ENCODE measurements at places on chromosomes 2 and 18. TPM values are rescaled to one million over a fixed set of nuclear protein-coding genes. Genes with fewer than 3 reads are reported as not detected.

Gene FKBP1B
- 15.1 TPM for polyA plus RNA-seq

Gene RND3
- polyA plus RNA-seq, result 136 TPM

Gene SKA1
- 5.8 TPM for polyA plus RNA-seq

Gene RNF144A
- 0.47 TPM for polyA plus RNA-seq

Gene COL6A3
- polyA plus RNA-seq, result 964 TPM

Gene KANSL1L
- polyA plus RNA-seq, result 3.1 TPM

DNA sequence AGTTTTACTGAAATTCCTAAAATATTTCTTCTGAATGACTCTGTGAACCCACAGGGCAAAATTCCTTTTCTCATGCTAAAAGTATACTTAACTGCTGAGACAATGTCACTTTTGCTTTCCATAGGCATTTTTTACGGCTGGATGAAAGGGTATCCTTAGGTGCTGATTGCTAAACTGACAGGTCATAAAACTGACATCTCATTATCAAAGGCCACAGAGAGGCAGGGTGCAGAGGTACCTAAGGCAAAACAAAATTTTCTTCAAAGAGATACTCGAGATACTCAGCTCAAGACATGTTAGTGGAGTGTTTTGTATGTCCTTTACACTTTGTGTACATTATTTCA, 62.0 kb upstream of the WDR75 start:
- H3K36me3 ChIP-seq, result no peaks in the 10 kb centered on the region
- H3K27me3 ChIP-seq, result no peaks in the 10 kb centered on the region
- no peaks in the 10 kb centered on the region for H3K4me1 ChIP-seq
- H3K27ac ChIP-seq, result peak overlapping the region; percentile 41

DNA sequence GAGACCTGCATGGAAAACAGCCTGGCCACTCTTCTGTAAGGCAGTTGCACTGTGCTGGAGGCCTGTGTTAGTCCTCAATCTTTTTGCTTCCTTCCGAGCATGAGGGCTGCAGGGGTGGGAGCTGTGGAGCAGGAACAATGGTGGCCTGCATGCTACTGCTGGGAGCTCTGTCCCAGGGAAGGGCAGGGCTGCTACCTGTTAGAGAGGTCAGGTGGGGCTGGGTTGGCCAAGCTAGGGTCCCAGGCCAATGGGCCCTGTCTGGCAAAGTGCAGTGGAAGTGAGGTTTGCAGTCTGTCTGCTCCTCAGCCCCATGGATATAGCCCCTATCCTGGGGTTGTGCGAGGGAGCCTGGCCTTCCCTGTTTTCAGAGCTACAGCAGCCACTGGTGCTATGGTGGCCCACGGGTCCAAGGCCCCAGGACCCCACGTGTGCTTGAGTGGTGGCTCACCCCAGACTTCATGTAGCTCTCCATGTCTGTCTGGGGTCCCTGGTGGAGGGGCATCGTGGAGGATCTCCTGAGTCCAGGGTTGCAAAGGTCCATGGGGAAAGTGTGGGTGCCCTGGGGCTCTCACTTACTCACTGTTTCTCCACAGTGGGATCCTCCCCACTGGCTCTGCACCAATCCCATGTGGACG, 1212.6 kb upstream of the NXPH2 start:
- H3K27me3 ChIP-seq, result no peaks in the 10 kb centered on the region
- H3K4me1 ChIP-seq, result no peaks in the 10 kb centered on the region

GRCh38 chr2:75135776-75136400, 63.4 kb downstream of the TACR1 start:
- no peak overlapping the region for H3K4me3 ChIP-seq
- H3K27ac ChIP-seq, result no peak overlapping the region

DNA sequence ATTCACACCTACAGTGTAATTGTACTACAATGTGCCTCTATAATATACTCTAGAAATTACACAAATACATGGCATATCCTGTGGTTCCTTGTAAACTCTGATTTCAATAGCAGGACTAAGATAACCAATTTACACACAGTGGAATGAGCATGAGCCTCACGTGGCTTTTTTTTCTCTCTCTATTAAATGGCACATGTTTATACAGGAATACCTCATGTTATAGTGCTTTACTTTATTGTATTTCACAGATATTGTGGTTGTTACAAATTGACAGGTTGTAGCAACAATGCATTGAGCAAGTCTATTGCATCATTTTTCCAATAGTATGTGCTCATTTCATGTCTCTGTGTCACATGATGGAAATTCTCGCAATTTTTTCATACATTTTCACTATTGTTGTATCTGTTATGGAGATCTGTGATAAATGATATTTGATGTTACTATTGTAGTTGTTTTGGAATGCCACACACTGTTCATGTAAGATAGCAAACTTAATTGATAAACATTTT, 260.0 kb downstream of the FSIP2 start:
- H3K4me3 ChIP-seq, result no peak overlapping the region
- no peaks in the 10 kb centered on the region for H3K36me3 ChIP-seq
- H3K4me1 ChIP-seq, result no peaks in the 10 kb centered on the region
- H3K27ac ChIP-seq, result no peak overlapping the region
- no peaks in the 10 kb centered on the region for H3K27me3 ChIP-seq

GRCh38 chr2:211836409-211836808, 702.2 kb downstream of the ERBB4 start:
- no peak overlapping the region for H3K27ac ChIP-seq
- no peaks in the 10 kb centered on the region for H3K4me1 ChIP-seq
- no peak overlapping the region for H3K4me3 ChIP-seq
- H3K27me3 ChIP-seq, result no peaks in the 10 kb centered on the region

DNA sequence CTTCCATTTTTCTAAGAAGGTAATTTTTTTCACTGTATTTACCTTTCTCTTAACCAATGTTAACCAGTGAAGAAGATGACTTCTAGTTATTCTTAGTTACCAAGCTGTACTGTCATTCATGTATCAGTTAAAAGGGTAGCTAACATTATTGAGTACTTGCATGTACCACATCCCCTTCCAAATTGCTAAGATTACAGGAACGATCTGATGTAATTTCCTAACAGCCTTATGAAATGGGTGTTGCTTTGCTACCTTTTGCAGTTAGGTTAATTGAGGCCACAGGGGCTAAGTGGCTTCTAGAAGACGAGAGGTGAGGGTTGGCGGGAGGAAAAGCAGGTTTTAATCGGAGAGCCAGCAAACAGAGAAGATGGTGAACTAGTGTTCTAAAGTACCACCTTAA, 1.8 kb upstream of the SULT6B1 start:
- no peak overlapping the region for H3K4me3 ChIP-seq
- no peak overlapping the region for H3K27ac ChIP-seq
- H3K4me1 ChIP-seq, result peaks cover 2% of the 10 kb centered on the region
- no peaks in the 10 kb centered on the region for H3K27me3 ChIP-seq
- DNase-seq, result no peak

DNA sequence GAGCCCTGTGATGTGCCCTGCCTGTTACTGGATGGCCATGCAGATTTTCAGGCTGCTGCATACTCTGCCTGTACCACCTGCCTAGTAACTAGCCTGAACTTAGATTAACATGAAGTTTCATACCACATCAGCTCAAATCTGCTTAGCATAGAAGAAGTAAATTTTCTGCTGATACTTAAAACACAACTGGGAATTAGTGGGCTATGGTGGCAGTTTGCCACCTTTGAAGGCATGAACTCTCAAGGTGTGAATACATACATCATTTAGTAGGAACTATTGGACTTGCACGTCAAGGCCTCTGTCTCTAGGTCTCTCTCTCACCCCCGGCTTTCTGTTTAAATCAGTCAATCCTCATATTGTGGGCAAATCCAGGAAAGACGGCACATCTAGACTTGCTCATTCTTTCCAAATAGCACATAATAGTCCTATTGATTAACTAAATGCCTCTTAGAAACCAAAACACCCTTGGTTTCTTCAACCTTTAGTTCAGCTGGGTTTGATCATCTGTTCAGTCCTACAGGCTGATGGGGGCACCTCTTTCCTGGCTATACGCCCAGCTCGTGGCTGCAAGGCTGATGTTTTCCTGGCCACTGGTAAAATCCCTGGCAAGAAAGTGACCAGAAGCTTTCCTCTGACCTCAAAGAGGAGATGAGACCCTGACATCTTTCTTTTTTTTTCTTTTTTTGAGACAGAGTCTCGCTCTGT, 58.4 kb downstream of the ALPK2 start:
- H3K4me1 ChIP-seq, result peaks cover 23% of the 10 kb centered on the region
- H3K4me3 ChIP-seq, result no peak overlapping the region
- no peak for DNase-seq
- no peaks in the 10 kb centered on the region for H3K27me3 ChIP-seq
- peaks cover 8% of the 10 kb centered on the region for H3K36me3 ChIP-seq
- no peak overlapping the region for H3K27ac ChIP-seq

GRCh38 chr2:235494716-235495372, 1.0 kb downstream of the AGAP1 start:
- H3K4me1 ChIP-seq, result peaks cover 11% of the 10 kb centered on the region
- peak overlapping the region; percentile 99 for H3K4me3 ChIP-seq
- no peaks in the 10 kb centered on the region for H3K27me3 ChIP-seq
- H3K27ac ChIP-seq, result peak overlapping the region; percentile 72
- H3K36me3 ChIP-seq, result no peaks in the 10 kb centered on the region

- DNase-seq, result no peak
- peaks cover 5% of the 10 kb centered on the region for H3K4me1 ChIP-seq
- no peak overlapping the region for H3K27ac ChIP-seq
- H3K36me3 ChIP-seq, result no peaks in the 10 kb centered on the region
- no peaks in the 10 kb centered on the region for H3K27me3 ChIP-seq
Observed at GRCh38 chr2:166157578-166157977, 29.8 kb upstream of the SCN1A start.

DNA sequence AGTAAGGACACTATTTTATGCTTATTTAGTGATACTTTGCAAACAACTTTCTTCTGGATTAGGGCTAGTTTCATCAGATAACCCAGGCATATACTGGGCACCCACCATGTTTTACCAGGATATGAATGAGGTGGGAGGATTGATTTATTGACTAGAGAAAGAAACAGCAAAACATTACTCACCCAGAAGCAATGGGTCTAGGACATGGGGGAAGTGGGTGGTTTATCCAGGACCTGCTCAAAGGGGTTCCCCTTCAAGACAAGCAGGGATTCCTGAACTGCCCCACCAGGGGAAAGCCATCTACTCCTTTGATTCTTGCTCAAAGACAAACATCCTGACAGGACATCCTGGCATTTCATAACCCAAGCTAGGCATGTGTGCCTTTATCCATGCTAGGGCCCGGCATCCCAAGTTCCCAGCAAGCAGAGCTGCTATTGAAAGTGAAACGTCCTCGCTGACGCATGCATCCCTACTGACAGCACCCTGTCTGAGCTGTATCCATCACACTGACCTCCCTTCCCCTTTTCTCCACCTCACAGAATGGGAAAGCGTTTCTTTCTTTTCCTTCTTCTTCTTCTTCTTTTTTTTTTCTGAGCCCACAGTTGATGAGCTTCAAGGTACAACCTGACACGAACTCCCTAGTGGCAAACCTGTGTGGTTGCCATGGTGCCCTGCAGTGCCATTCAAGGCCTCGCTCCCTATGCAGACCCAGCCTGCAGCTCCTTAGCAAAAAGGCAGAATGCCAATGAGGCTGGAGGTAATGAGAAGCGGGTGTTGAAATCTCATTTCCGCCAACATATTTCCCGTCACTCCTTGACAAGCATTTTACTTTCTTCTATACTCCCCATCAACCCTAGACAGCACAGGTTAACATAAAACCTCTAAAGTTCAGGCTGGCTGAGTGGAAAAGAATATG, 70.5 kb downstream of the CLHC1 start:
- DNase-seq, result no peak
- H3K36me3 ChIP-seq, result no peaks in the 10 kb centered on the region
- H3K27ac ChIP-seq, result no peak overlapping the region
- peaks cover 44% of the 10 kb centered on the region for H3K4me1 ChIP-seq

GRCh38 chr2:105262651-105263091, 21.1 kb downstream of the GPR45 start:
- peaks cover 3% of the 10 kb centered on the region for H3K4me1 ChIP-seq
- no peak for DNase-seq
- H3K27me3 ChIP-seq, result no peaks in the 10 kb centered on the region
- no peak overlapping the region for H3K27ac ChIP-seq
- no peak overlapping the region for H3K4me3 ChIP-seq
- peaks cover 13% of the 10 kb centered on the region for H3K36me3 ChIP-seq

- no peaks in the 10 kb centered on the region for H3K27me3 ChIP-seq
- no peaks in the 10 kb centered on the region for H3K36me3 ChIP-seq
- H3K4me3 ChIP-seq, result no peak overlapping the region
- H3K27ac ChIP-seq, result no peak overlapping the region
- no peak for DNase-seq
Observed at GRCh38 chr2:1237783-1238182, 175.5 kb upstream of the TPO start.

DNA sequence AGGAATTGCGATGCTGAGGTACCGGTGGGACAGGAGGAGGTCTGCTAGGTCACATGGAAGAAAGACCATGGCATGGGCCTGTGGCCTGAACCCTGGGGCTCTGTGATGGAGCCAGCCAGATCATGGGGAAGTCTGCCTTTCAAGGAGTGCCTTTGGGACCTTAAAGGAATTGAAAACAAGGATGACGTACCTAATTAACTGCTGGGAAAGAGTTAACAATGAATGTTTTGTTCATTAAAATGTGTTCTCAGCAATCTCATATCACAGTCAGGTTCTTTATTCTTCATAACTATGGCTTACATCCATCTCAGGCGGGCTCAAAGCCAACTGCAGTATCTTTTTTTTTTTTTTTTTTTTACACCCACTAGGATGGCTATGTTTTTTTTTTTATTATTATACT, 25.6 kb downstream of the TRPM8 start:
- no peaks in the 10 kb centered on the region for H3K36me3 ChIP-seq
- no peaks in the 10 kb centered on the region for H3K4me1 ChIP-seq
- no peak overlapping the region for H3K4me3 ChIP-seq
- no peak for DNase-seq

- no peaks in the 10 kb centered on the region for H3K27me3 ChIP-seq
- no peak for DNase-seq
- H3K27ac ChIP-seq, result no peak overlapping the region
- no peak overlapping the region for H3K4me3 ChIP-seq
Observed at GRCh38 chr2:75157435-75157834, 41.9 kb downstream of the TACR1 start.

GRCh38 chr2:203804764-203805485, 62.6 kb upstream of the CTLA4 start:
- H3K27me3 ChIP-seq, result no peaks in the 10 kb centered on the region
- no peak overlapping the region for H3K4me3 ChIP-seq
- peak; percentile 55 for DNase-seq

GRCh38 chr18:48333563-48333962, 75.6 kb downstream of the ZBTB7C start:
- no peak for DNase-seq
- H3K4me1 ChIP-seq, result no peaks in the 10 kb centered on the region
- no peak overlapping the region for H3K4me3 ChIP-seq
- H3K27ac ChIP-seq, result no peak overlapping the region
- peaks cover 30% of the 10 kb centered on the region for H3K27me3 ChIP-seq

DNA sequence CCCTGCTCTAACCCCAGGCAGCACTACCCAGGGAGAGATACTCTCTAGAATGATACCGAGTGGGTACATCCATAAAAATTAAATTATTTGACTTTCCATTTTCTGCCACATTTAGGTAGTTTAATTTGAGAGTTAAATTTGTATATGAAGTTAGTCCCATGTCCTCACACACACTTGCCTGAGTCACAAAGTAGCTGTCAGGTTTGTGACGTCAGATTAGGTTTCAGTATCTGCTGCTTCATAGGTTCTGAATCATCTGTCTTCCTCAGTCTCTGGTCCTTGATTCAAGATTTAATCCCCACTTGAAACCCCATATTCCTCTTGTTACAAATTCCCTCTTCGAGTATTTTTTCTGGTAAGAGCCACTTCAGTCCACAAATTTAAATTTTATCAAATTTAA, 738.6 kb upstream of the FAM98A start:
- no peaks in the 10 kb centered on the region for H3K36me3 ChIP-seq
- no peaks in the 10 kb centered on the region for H3K27me3 ChIP-seq
- no peak overlapping the region for H3K4me3 ChIP-seq
- H3K27ac ChIP-seq, result no peak overlapping the region
- H3K4me1 ChIP-seq, result no peaks in the 10 kb centered on the region
- no peak for DNase-seq

GRCh38 chr2:128980475-128980874, 661.8 kb upstream of the HS6ST1 start:
- DNase-seq, result no peak
- no peak overlapping the region for H3K4me3 ChIP-seq
- H3K27me3 ChIP-seq, result no peaks in the 10 kb centered on the region
- no peaks in the 10 kb centered on the region for H3K4me1 ChIP-seq
